Stimulated activated CD8-positive, alpha-beta memory T cell treated with anti-CD3 and anti-CD28 coated beads, Interleukin-12 subunit alpha, Interleukin-12 subunit beta, amount 100 ng/mL, for 1 hour (primary cell): ENCODE measurements at places on chromosomes 1 and 21.

- DNase-seq, result peak; percentile 50
These were observed 9.6 kb upstream of the EPS8L3 start for GRCh38 chr1:109773203-109773899.

- DNase-seq, result no peak
These were observed 14.7 kb downstream of the OVGP1 start for GRCh38 chr1:111412839-111413238.

- DNase-seq, result no peak
These were observed 1065.8 kb upstream of the B3GALT2 start for GRCh38 chr1:194252199-194252598.

DNA sequence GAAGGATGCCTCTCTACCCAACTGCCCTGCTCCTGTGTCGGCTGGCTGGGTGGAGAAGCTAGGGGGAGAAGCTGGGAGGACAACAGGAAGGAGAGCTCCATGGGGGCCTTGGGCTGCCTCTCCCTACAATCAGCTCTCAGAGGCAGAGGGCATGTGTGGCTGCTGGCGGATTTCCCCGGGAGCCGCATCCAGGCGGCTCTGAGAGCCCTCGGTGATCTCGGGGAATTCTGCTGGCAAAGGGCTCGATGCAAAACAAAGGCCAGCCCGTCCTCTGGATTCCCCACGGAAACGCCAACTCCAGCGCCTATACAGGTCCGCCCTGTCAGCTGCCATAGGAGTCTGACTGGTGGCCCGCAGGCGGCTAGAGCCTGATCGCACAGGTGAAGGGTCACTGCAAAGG lies 26.4 kb upstream of the EVA1B start:
- DNase-seq, result no peak
